ENCODE measurements at places on chromosomes 6 and 20.

DNA sequence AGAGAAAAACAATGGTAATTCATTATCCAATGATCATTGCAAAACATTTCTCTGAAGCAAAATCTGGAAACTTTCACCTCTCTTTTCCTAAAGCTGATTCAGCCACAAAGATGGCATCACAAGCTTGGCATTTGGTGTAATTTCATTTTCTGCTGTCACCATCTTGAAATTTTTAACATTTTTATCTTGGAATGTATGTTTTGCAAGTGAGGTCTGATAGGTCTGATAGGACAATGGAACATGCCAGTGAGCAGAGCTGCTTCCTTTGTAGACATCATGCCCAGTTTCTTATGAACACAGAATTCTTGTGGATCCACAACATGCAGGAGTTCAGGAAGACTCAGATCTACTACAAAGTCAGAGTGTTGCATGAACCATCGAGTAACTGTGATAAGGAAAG is 969.6 kb downstream of the EYS start:
- DNase-seq: no peak

DNA sequence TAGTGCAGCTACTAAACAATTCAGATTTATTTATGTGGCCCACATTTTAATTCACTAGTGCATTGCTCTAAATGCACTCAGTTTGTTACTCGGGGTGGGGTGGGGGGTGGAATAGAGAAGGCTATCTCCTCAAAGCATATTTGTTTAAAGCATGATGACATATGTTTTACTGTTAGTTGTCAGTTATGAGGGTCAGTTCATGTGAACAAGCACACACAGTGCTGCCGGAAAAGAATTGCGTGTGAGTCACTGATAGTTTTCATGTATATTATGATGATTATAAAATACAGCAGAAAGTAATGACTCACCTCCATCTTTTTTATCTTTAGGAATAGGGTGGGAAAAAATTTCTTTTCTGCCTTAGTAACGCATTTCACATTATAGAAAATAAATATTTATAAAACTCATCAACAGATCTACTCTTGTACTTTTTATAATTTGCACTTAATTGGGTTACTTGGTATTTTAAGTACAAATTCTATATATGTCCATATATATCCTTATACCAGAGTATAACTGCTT is 42.2 kb upstream of the STXBP5 start:
- no peak for DNase-seq

DNA sequence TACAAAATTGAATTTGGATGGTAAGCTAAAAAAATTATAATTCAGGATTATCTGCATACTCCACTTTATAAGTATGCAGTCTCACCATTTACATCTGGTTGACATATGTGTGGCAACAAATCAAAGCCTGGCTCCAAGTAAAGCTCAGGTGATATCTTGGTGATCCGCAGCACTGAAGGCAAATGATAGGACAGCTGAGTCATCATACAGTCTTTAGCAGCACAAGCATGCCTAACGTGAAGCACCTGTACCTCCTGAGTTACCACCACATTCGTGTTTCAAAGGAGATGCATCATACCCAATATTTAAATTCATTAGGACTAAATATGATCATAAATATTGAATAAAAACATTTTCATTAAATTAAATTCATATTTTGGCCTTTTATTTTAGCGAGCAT is 11.8 kb upstream of the STX11 start:
- no peak for DNase-seq

DNA sequence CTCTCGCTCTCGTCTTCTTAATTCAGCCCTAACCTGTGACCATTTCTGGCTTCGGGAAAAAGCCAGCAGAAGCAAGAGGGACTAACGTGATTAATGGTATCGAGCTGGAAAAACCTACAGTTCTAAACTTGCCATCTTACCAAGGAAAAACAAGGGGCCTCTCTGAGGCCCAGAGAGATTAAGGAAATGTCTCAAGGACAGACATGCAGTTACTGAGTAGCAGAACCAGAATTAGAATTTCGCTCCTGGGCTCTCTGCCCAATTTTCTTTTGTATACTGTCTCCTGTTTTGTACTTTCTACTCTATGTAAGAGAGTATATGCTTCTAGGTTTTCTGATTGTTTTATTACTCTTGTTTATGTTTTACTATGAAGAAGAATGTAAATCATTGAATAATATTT is 67.8 kb upstream of the LTV1 start:
- no peak for DNase-seq

DNA sequence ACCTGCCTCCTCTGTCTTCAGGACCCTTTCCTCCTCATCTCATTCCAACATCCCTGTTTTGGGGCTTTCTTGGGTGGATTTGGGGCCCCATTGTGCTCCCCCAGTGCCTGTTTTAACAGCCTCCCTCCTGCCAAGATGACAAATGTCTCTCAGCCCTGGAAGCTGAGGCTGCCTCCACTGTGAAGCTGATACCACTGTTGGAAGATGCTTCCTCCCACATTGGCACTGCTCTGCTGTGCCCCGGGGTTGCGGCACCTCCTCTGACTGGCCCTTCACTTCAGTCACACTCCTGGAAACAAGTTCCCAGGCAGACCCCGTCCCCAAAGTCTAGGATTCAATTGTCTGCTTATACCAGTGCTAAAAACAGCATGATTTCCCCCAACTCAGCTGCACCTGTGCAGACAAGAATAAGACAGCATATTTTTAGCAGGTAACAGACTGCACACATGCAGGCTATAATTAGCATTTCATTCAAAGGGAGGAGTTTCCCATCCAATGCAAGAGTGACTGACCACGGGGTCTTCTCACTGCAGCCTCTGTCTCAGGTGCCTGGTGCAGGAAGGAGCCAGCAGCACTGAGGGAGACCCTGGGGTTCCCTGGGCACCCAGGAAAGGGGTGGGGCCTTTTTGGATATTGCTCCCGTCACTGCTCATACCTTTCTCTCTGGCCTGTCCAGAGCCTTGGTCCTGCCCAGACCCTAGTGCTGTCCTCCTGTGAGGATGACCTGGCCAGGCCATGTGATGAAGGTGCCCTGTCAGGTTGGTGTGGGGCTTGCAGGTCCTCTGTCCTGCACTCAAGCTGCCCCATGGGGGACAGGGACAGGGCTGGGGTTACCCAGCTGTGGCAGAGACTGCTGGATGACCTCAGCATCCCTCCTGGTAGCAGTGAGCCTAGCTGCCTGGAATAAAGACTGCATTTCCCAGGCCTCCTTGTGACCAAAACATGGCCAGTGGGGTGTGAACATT is 31.5 kb upstream of the SULF2 start:
- DNase-seq: no peak

DNA sequence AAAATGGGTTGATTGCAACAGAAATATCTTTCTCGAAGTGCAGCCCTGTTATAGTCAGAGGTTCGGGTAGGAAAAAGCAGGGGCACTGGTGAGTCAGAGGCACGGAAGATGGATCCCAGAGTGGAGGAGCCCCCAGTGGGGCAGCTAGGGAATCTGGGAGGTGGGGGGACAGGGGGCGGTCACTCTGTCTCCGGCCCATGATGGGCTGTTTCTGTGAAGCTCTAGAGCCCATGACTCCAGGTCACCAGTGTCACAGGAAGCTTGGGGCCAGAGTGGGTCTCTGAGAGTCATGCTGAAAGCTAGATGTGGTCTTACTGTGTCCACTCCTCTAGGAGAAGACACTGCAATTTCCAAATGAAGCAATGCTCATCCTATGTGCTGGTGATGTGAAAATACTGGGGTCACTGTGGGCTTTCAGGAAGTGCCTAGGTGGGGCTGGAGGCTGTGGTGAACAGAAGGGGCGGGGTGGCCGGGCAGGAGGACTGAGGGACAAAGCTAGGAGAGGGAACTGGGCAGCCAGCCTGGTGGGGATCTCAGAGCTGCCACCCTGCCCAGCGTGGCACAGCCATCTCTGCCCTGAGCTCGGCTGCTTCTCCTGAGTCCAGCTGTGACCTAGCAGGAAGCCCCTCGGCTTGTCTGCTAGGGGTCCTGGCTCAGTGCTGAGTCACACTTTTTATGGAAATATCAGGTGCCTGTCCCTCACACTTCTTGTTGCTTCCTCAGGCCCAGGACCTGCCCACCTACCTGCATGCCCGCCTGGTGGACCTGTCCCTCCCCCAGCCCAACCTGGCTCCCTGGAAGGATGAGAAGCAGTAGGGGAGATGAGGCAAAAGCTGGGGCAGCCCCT is 54.2 kb downstream of the IRF4 start:
- DNase-seq: no peak
